HT1080 (cell line): ENCODE measurements at places on chromosomes 2 and 18. TPM values are rescaled to one million over a fixed set of nuclear protein-coding genes. Genes with fewer than 3 reads are reported as not detected.

DNA sequence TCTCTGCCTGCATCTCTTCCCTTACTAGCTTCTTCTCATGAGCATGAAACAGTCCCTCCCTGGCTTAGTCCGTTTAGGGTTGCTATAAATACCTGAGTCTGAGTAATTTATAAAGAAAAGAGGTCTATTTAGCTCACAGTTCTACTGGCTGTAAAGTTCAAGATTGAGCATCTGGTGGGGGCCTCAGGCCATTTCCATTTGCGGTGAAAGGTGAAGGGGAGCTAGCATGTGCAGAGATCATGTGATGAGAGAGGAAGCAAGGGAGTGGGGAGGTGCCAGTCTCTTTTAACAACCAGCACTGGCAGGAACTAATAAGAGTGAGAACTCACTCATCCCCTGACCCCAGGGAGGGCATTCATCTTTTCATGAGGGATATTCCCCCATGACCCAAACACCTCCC is 26.8 kb downstream of the RHBDD1 start:
- no peak for DNase-seq

GRCh38 chr18:23779696-23780303 is 90.5 kb downstream of the LAMA3 start:
- peak; percentile 70 for DNase-seq

DNA sequence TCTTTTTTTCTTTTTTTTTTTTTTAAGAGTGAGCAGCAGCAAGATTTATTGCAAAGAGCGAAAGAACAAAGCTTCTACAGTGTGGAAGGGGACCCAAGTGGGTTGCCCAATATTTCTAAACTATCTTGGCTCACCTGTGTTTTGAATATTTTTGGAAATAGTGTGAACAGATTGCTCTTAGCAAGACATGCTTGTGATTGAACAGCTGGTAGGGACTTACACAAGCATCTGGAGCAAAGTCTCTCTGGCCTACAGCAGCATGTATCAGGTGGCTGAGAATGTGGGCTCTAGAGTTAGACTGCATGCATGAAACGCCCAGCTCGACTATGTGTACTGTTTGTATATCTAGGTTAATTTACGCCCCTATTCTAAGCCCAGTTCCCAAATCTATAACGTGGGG is 40.3 kb upstream of the FBXO11 start:
- no peak for DNase-seq

DNA sequence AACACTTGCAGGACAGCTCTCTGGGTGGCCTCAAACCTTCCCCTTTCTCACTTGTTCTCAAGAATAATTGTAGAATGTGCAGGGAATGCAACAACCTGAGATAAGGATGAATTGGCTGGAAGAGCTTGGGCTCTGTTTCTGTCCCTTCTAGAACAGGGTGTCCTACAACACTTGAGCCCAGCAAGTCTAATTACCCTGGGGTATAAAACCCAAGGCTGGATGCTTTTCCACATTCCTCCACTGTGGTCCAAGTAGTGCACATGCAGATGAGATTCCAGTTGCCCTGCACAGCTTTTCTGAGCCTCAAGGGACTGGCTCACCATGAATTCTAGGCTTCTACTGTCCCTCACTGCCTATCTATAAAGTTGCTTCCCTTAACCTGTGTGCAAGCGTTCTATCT is 140.8 kb upstream of the SPATS2L start:
- DNase-seq = no peak

- no peak for DNase-seq
These were observed 170.7 kb downstream of the CTIF start for GRCh38 chr18:48709371-48710062.

GRCh38 chr2:180040146-180040925 is 33.2 kb upstream of the CWC22 start:
- peak; percentile 87 for DNase-seq

- DNase-seq = no peak
These were observed 141.7 kb downstream of the SH3RF3 start for GRCh38 chr2:109270505-109271312.

DNA sequence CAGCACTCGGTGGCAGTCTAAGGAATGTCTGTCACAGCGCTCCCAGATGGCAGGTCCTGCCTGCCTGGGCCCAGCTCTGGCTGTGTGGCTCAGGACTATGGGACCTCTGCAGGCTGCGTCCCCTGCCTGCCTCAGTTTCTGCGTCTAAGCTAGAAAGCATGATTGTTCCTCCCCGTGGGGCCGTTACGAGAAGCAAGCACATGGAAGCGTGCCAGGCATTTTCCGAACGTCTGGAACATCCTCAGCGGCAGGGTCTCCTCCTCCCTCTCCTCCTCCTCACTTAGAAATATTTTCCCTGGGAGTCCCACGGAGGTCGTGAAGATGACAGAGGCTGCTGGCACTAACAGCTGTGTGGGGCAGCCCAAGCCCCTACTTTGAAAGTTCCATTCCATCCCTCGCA is 43.3 kb downstream of the LRRFIP1 start:
- no peak for DNase-seq

- DNase-seq = no peak
These were observed 25.6 kb downstream of the GPR155 start for GRCh38 chr2:174461221-174461620.

DNA sequence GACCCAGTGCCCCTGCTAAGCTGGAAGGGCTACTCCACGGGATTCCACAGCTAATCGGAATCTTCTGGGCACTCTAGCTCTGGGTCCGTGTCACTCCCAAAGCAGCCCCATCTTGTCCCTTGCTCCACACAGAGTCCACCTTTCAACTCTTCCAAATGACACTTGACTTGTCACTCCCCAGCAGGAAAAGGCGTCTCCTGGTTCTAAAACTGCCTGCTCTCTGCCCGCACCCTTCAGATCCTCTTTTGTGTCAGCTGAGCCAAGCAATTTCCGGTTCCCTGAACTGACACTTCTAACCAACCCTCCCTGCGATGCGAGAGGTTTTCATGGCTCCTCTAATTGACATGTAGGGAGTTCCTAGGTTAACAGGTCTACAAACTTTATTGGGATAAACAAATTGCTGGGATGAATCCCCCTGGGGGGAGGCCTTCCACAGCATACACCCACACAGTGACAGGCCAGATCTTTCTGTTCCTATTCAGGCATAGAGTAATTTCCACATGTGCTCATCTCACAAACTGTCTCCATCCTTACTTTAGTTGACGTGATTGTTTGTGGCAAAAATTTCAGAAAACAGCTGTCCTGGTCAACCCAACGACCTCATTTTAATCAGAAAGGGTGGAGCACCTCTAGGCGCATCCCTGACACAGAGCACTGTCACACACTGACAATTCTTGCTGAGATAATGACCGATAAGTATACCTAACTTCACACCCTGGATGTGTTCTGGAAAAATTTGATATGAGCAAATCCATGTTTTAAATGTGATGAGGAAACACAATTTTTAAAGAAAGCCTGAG is 104.9 kb downstream of the RBMS1 start:
- DNase-seq = no peak

DNA sequence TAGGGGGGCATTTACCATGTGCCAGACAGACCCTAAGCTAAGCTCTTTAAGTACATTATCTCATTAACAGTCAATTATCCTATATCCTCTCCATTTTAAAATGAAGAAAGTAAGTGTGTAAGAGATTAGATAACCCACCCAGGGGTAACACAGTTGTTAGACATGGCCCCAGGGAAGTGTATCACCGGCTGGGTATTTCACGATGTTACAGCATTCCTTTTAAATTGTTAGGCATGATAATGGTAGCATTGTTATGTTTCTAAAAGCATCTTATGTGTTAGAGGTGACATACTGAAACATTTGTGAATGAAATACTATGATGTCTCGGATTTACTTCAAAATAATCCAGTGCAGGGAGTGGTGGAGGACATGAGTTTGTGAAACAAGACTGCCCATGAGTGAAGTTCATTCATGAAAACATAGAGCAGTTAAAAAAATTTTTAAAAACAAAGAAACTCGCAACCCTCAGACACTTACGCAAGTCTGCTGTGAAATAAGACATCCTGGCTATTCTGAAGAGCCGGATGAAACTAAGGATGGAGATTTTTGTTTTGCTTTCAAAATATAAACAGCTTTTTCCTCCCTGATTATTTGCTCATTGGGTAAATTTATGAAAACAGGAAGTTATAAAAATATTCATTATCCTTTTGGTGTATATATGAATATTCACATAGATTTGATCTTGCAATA is 54.9 kb downstream of the IL1RL2 start:
- no peak for DNase-seq

GRCh38 chr2:55408098-55408882 is 11.4 kb downstream of the CCDC88A start:
- DNase-seq = peak; percentile 72

- DNase-seq = peak; percentile 53
These were observed 352.7 kb upstream of the SLC39A10 start for GRCh38 chr2:195304310-195304709.

DNA sequence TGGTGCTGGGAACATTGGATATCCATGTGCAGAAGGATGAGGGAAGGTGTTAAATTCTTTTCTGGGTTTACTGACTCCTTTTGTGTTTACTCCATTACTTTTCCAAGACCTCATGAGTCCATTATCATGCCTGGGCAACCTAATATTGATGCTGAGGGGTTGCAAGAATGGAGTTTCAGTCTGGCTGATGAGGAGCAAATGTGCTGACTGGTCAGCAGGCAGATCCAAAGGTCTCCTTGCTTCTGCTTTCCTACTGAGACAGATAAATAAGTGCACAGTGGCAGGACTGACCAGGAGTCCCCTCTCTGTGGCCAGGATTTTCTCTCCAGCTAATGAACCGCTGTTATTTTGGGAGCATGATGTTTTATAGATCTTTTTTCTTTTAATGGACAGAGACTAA is 43.6 kb upstream of the WIPF1 start:
- DNase-seq = no peak

DNA sequence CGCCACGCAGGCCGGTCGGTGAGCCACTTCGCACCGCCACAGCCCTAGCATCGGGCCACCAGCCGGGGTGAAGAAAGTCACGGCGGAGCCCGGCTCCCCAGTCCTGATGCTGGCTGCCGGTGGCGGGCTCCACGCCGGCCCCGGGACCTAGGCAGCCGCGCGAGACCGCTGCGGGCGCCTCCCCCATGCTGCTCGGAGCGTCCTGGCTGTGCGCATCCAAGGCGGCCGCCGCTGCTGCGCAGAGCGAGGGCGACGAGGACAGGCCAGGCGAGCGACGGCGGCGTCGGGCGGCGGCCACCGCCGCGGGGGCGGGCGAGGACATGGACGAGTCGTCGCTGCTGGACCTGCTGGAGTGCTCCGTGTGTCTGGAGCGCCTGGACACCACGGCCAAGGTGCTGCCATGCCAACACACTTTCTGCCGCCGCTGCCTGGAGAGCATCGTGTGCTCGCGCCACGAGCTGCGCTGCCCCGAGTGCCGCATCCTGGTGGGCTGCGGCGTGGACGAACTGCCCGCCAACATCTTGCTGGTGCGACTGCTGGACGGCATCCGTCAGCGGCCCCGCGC is 433 bp downstream of the SH3RF3 start:
- peak; percentile 21 for DNase-seq

GRCh38 chr18:76620321-76621170 is 125.5 kb upstream of the ZNF516 start:
- no peak for DNase-seq

DNA sequence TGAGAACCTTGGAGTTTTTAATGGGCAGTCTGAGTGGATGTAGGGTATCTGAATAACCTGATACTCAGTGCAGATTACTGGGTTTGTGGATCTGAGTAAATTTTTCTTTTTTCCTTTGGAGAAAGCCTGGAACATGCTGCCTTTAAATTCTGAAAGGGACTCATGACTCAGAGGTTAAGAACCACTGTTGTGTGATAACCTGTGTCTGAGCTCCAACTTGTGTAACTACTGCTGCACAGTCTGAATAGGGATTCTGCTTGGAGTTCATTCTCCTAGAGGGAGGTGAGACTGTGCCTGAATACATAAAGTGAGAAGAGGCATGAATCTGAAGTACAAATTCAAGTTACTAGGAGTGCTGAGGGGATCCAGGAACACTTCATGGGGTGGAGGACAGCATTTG is 36.2 kb downstream of the KDM3A start:
- DNase-seq = no peak

DNA sequence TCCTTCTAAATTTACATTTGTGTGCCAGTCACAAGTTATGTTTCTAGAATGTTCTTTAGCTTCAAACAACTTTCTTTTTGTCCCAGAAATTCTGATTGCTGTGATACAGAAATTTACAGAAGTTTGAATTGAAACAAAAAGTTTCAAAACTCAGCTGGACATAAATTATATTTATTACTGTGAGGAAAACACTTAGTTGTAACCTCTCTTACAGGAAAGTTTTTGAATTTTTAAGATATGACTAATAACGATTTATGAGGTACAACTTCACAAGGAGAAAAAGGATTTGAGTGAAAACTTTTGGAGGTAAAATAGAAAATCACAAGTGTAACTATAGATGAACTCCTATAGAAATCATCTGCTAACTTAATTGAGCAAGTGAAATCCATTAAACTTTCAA is 205.3 kb downstream of the TMEM247 start:
- DNase-seq = no peak

DNA sequence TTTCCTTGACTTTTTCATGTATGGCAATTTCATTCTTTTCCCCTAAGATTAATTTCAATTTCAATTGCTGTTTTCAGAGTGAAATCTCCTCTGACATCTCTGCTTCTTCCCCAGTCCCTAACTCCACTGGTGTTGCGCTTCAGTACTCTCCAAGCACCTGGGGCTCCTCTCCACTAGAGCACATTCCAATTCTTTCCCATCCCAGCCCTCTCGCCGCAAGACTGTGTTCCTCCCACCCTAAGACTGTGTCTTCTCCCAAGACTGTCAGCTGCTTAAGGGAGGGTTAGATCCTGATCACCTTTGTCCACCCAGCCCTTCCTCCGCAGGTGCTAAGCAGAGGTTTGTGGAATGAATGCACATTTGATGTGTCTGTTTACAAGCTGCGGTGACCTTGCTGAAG is 255.7 kb upstream of the CCDC68 start:
- no peak for DNase-seq

GRCh38 chr2:122072666-122073065 is 317.2 kb downstream of the TSN start:
- peak; percentile 56 for DNase-seq

DNA sequence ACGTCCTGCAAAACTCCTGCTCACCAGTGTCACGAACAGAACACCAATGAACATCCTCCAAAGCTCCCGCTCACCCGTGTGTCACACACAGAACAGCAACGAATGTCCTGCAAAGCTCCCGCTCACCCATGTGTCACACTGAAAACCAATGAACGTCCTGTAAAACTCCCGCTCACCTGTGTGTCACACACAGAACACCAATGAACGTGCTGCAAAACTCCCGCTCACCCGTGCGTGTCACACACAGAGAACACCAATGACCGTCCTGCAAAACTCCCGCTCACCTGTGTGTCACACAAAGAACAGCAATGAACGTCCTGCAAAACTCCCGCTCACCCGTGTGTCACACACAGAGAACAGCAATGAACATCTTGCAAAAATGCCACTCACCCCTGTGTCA is 20.5 kb upstream of the FAM110C start:
- no peak for DNase-seq

GRCh38 chr18:621291-622043 is 24.7 kb downstream of the CLUL1 start:
- DNase-seq = peak; percentile 31

The PPP1R1C gene
- total RNA-seq = not detected in 2 replicates

The MFSD6 gene
- 3.0 and 3.1 TPM in 2 replicates for total RNA-seq

The IL1F10 gene
- not detected in 2 replicates for total RNA-seq

The ANKRD36C gene
- 13.3 and 14.8 TPM in 2 replicates for total RNA-seq

The LIMS4 gene
- 0.18 and 0.63 TPM in 2 replicates for total RNA-seq

The SMAD2 gene
- 72.0 and 72.7 TPM in 2 replicates for total RNA-seq

The PAIP2B gene
- total RNA-seq = 0.08 and 0.10 TPM in 2 replicates

The NLRC4 gene
- not detected in 2 replicates for total RNA-seq

The GLI2 gene
- 4.1 and 7.9 TPM in 2 replicates for total RNA-seq
